ENCODE measurements at places on chromosomes 16 and 17.

DNA sequence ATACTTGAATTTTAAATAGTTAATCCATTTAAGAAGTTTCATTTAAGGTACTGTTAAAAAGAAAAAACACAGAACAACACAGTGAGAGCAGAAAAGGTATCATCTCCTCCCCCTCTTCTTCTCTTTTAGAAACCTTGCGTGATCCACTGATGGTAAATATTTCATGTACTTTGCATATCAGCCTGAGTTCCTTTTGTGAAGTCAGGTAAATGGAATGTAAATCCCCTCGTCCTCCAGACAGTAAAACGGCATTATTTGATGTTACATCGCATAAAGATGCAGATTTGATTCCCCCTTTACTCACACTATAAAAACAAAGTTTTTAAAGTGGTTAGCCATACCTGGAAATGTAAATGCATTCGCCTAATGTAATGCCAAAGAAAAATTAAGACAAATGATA lies 234.4 kb downstream of the WWOX start:
- no peak for DNase-seq

- no peak for DNase-seq
These were observed 4.2 kb upstream of the SLC16A3 start for GRCh38 chr17:82224666-82225065.

- no peak for DNase-seq
These were observed 4.2 kb upstream of the AATF start for GRCh38 chr17:36944553-36944952.

GRCh38 chr16:31074814-31075183 lies 577 bp downstream of the ZNF646 start:
- DNase-seq = no peak

- no peak for DNase-seq
These were observed 856 bp upstream of the MON1B start for GRCh38 chr16:77190190-77190477.

DNA sequence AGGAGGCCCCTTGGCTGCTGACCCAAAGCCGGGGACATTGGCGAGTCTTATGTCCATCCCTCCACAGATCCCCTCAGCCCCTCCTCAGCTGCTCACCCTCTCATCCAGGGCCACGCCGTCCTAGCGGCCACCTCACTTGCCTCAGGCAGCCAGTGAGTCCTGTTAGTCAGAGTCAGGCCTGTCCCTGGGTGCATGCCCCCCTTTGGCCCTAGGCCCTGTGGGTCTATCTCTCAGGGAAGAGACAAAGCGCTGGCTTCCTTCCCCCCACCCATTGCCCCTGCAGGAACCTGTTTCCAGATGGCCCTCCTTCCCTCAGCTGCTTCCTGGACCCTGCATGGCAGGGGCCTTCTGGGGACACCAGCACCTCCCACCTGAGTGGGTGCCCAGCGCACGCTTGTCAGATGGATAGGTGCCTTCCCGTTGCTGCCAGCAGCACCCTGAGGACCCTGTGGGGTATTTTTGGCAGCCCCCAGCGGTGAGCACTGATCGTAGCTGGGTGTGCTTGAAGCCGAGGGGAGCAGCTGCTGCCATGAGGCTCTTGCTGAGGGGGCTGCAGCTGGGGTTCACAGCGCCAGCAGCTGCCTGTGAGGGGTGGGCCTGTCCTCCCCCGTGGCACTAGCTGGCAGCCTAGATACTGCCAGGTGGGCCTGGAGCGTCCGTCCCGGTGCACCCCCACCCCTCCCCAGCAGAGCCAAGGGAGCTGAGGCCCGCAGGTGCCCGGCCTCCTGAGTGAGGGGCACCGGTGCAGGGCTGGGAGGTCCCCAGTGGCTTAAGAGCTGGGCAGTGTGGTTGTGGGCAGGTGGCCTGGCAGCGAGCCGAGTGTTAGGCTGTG lies 8.4 kb downstream of the DBNDD1 start:
- DNase-seq = no peak

DNA sequence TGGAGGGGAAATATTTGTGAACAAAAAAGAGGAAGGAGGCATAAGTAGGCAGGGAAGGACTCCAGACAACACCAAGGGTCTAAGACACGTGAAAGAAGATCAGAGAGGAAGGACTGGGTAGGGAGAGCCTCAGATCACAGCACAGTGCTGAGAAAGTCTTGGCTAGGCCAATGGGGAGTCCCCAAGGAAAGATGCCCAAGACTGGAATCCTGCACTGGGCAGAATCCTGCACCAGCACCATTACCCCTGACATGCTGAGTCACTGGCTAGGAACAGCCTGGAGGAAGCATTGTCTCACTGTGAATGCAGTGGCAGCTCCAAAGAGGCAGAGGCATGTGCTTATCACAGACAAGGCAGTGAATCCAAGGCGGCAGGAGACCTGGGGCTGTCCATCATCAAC lies 19.2 kb downstream of the CLEC19A start:
- DNase-seq = no peak

DNA sequence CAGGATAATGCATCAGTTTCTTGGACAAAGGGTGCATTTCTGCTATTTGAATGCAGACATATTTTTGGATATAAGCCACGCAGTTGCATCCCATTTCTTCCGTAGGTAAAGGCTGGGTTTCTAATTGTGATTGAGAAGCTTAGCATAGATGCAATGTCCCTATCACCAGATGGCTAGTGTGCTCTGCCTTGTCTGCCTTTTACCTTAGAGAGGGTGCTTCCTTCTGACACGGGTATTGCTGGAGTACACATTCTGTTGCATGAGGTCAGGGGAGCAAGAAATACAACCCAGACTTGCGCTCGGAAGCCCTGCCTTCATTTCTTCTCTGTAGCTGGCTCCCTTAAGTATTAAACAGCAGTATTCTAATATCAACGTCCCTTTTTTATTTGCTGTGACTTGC lies 337.4 kb downstream of the WWOX start:
- no peak for DNase-seq

DNA sequence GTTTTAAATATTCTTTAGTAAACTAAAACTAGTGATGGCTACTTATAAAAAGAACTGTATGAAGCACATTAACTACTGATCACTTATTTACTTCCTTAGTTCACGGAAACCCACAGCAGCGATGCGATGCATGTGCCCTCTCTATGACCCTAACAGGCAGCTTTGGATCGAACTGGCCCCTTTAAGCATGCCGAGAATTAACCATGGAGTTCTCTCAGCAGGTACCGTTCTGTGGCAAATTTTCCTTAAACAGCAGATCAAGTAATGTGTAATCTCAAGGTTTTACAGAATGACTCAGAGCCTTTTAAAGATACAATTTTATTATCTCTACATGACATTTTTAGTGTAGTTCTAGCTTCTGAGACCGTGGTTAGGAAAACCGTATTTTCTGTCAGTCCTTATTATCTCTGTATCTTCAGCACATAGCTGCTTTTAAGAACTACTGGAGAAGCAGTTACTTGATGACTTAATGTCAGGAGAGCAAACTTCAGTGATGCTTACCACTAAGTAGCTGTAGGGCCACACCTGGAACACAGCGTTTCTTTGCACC lies 43.0 kb downstream of the GAN start:
- no peak for DNase-seq
